Stimulated activated CD4-positive, alpha-beta T cell treated with anti-CD3 and anti-CD28 coated beads, TNF-alpha, amount 100 ng/mL, for 4 hours (primary cell): ENCODE measurements at places on chromosomes 4 and X.

GRCh38 chrX:71302461-71303213 is 1.1 kb downstream of the ITGB1BP2 start:
- no peak for DNase-seq

DNA sequence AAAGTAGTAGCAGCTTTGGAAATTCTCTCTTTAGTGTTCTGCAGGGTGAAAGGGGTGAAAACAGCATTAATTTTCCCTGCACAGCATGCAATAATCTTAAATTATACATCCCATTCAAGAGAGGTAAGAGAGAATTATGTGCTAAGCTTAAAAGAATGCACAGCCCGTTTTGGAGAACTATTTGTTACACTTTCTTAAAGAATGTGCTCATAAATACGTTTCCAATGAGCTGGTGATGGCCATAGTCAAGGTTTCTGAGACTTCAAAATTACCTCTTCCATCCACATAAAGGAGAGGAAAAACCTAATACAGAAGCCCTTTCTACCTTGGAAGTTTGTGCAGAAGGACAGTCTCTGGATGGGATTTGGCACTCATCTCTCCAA is 766.7 kb upstream of the TENM3 start:
- DNase-seq, result no peak

DNA sequence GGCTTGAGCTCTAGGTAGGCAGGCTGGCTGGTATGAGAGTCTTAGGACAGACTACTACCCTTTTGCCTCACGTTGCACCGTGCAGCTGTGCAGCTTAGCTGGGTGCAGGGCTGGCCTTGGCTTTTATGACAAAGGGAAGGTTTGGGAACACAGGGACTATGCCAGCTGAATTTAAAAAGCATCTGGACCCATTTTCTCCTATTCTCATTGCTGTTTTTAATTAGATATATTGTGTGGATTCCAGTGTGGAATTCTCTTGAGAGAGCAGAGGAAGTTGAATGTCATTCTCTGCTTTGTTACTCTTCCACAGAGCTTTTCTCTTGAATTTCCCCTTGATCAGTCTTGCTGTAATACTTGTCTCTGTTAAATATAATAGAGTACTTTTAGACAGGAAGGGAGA is 192.7 kb downstream of the ZNF330 start:
- no peak for DNase-seq

DNA sequence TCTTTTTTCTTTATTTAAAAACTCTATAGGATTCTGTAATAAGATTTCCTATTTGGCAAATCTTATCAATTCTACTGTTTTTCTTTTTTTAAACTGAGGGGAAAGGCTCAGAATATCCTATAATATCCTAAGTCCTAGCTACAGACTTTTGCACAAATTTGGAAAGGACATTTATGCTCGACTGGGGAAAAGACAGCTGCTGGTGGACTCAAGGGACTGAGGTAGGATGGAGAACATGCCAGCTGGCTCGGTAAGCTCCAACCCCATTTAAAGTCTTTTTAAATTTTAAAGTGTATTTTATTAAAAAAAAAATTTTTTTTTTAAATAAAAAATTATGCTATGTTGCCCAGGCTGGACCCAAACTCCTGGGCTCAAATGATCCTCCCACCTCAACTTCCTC is 36.8 kb downstream of the BOD1L1 start:
- no peak for DNase-seq

GRCh38 chrX:110403441-110404238 is 45.0 kb downstream of the RTL9 start:
- no peak for DNase-seq

DNA sequence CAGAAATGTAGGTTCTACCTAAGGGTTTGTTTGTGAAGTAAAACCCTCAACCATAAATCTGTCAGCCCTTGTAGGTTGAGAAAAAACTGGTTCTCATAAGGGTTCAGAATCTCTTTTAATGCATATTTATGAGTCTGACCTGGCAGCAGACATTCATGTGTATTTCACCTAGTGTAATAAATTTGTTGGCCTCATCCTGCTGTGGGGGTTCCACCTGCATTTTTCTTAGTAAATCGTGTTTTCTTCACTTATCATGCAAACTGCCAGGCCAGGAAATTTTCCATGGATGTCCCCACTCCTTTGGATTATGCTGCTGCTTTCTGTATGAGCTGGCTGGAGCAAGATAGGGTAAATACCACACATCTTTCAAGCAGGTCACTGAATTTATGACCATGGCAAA is 42.4 kb downstream of the KLHL13 start:
- DNase-seq, result no peak

GRCh38 chr4:106615961-106616360 is 247.4 kb upstream of the GIMD1 start:
- DNase-seq, result no peak

- DNase-seq, result no peak
These were observed 47.7 kb downstream of the PRPS1 start for GRCh38 chrX:107675823-107676555.

DNA sequence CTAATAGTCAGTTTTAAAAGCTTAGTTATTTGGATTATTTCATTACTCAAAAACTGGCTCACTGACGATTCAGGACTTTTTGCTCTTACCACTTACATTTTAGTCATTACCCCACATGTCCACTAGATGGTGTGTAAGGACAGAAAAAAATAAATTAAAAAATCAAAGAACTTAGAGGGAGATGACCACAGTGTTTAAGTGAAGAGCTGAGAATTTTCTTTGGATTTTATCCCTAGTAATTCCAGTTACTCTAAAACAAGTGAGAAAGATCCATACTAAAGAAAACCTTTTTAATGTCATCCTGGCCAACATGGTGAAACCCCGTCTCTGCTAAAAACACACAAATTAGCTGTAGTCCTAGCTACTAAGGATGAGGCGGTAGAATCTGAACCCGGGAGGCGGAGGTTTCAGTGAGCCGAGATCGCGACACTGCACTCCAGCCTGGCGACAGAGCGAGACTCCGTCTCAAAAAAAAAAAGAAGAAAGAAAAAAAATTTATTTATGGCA is 26.4 kb upstream of the TMPRSS11B start:
- no peak for DNase-seq

DNA sequence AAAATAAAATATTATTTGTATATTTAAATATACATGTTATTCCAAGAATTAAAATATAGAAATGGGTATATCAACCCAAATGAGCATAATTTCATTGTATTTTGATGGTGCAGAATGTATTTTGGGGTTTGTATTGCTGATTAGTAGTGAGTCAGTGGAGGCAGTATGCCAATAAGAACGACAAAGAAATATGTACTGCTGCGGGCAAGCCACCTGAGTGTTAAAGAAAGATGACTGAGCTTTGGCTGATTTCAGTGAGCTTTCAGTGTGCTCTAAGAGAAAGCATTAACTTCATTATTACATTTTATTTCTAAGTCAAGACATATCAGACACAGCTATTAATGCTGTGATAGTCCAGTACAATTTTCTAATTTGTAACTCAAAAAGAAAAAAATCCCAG is 297.8 kb downstream of the ANK2 start:
- DNase-seq, result no peak

DNA sequence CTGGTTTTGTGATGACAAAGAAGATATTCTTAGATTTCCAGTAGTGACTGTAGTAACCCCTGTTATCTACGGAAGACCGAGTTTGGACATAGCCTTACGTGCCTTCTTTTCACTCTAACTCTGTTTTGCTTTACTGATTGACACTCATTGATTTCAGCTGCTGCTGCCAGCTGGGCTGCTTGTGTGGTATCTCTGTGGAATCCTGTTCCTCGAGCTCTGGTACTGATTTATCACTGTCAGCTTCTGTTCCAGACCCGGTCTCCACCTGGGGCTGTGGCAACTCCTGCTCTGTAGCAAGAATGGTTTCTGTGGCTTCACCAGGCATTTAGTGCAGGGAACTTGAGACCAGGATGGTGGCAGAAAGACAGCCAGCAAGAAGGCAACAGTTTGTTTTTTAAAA is 24.6 kb upstream of the LAP3 start:
- no peak for DNase-seq

GRCh38 chr4:150826306-150826705 is 188.8 kb downstream of the LRBA start:
- DNase-seq, result no peak

- no peak for DNase-seq
These were observed 297.9 kb downstream of the ARHGAP10 start for GRCh38 chr4:148029781-148030180.

GRCh38 chrX:71563921-71564320 is 14.3 kb upstream of the GCNA start:
- DNase-seq, result no peak
